ENCODE measurements at places on chromosomes 6 and 20. TPM values are rescaled to one million over a fixed set of nuclear protein-coding genes. Genes with fewer than 3 reads are reported as not detected.
A peak's percentile ranks its signal among the peaks of the same experiment; 100 is the strongest.

DNA sequence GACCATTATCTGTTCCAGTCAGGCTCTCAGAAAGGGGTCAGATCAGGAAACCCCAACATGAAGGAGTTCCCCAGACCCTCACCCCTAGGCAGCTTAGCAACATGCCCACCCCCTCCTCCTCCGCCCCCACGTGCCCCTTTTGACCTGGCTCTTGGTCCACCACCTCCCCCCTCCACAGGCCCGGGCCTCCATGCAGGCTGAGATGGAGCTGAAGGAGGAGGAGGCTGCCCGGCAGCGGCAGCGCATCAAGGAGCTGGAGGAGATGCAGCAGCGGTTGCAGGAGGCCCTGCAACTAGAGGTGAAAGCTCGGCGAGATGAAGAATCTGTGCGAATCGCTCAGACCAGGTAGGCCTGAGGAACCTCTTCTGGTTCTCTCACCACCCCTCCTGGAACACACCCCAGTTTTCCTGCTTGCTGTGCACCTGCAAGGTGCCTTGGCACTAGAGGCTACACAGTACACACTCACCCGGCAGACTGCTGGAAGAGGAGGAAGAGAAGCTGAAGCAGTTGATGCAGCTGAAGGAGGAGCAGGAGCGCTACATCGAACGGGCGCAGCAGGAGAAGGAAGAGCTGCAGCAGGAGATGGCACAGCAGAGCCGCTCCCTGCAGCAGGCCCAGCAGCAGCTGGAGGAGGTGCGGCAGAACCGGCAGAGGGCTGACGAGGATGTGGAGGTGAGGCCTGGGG lies 21.9 kb downstream of the DEF6 start:
- no peak for DNase-seq

GRCh38 chr6:151381722-151382121 lies 9.6 kb downstream of the ZBTB2 start:
- DNase-seq, result no peak

- DNase-seq, result no peak
Observed at GRCh38 chr6:169652896-169653295, 48.9 kb downstream of the WDR27 start.

DNA sequence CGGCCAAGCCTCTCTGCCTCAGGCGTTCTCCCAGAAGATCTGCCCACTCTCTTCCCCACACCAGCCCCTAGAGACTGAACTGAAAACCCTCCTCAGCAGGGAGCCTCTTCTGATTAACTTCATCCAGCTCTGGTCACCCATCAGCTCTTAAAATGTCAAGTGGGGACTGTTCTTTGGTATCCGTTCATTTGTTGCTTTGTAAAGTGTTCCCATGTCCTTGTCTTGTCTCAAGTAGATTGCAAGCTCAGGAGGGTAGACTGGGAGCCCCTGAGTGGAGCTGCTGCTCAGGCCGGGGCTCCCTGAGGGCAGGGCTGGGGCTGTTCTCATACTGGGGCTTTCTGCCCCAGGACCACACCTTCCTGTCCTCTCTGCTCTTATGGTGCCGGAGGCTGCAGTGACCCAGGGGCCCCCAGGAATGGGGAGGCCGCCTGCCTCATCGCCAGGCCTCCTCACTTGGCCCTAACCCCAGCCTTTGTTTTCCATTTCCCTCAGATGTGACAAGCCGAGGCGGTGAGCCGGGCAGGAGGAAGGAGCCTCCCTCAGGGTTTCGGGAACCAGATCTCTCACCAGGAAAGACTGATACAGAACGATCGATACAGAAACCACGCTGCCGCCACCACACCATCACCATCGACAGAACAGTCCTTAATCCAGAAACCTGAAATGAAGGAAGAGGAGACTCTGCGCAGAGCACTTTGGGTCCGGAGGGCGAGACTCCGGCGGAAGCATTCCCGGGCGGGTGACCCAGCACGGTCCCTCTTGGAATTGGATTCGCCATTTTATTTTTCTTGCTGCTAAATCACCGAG lies 14.2 kb downstream of the VEGFA start:
- DNase-seq, result no peak

- peak; percentile 22 for DNase-seq
Observed at GRCh38 chr6:70299456-70299855, 3.4 kb downstream of the COL9A1 start.

DNA sequence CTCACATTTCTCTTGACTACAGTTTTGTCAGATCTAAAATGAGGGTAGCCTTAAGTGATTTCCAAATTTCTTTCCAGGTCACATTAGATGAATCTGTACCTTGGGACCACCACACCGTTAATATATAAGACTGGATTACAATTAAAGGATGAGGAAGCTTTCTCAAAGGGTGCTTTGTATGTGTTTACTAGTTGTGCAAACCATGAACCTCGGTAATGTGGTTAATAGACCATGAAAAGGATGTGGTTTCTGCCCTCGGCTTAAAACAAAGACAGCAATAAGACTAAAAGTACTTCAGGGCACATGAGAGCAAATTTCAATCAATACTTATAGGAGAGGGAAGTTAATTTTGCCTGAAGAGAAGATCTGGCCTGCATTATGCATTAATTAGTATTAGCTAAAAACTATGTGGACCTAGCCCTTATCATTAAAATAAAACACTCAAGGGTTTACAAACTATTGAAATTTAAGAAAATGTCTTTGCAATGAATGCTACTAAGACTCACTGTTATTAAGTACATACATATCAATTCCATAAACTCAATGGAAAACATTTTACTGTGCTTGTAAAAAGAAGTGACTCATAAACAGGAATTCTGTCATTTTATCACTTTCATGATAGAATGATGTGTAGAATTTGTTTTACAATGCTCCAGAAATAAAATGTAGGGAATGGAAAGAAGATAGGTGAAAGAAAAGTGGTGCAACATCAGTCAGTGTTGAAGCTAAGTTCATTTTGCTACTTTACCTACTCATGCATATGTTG lies 936 bp upstream of the TMX4 start:
- peak; percentile 82 for DNase-seq

GRCh38 chr6:34084591-34085290 lies 61.1 kb downstream of the GRM4 start:
- no peak for DNase-seq

GRCh38 chr6:63690221-63690620 lies 54.6 kb downstream of the PHF3 start:
- DNase-seq, result no peak

- DNase-seq, result peak; percentile 34
Observed at GRCh38 chr6:89895276-89895874, 1.1 kb downstream of the GJA10 start.

- no peak for DNase-seq
Observed at GRCh38 chr6:111673532-111673931, 67.9 kb upstream of the TRAF3IP2 start.

DNA sequence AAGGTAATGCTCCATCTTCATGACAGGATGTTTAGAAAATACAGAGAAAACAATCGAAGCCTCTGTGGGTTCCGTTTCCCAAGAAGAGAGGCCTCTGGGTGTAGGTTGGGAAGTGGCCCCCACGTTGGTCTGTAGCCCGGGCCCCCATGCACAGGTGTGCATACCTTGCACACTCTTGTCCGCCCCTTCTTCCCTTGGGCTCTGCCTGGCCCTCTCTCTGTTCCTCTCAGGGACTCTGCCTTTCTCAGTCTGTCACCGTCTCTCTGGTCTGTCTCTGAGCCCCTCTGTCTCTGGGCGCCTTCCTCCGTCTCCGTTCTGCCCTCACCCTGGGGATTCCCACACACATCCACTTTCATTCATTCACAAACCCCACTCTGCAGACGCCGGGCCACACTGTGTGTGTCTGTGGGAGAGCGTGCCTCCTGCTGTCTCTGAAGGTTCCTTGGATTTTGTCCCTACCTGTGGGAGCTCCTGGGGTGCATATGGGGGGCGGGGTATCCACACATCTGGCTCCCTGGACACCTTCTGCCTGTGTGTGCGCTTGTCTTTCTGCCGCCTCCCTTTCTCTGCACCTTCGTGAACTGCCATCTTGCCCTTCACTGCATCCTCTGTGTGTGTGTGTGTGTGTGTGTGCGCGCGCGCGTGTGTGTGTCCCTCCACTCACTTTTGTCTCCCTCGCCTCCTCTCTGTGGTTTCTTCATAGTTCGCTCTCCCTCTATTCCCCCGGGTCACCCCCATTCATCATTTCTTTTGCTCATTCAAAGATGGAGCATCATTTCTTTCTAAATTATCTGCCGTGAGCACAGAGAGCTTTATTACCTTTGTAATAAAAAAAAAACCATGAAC lies 75.3 kb downstream of the SRC start:
- DNase-seq, result no peak

DNA sequence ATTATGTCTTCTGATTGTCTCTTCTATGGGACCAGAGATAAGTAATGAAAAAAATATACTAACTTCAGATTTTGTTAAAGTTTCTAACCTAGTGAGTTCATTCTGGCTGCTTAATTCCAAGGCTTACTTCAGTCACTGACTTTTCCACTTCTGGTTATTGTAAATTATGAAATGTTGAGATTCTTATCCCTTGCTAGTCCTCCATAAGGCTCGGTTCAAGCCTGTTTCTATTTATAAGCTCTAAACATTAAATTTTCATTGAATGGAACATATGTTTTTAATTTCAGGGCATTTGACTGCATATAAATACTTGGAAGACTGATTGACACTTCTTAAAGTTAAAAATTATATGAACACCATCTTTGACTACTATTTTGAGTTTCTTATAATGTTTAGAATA lies 23.6 kb upstream of the NKAIN2 start:
- DNase-seq, result no peak

DNA sequence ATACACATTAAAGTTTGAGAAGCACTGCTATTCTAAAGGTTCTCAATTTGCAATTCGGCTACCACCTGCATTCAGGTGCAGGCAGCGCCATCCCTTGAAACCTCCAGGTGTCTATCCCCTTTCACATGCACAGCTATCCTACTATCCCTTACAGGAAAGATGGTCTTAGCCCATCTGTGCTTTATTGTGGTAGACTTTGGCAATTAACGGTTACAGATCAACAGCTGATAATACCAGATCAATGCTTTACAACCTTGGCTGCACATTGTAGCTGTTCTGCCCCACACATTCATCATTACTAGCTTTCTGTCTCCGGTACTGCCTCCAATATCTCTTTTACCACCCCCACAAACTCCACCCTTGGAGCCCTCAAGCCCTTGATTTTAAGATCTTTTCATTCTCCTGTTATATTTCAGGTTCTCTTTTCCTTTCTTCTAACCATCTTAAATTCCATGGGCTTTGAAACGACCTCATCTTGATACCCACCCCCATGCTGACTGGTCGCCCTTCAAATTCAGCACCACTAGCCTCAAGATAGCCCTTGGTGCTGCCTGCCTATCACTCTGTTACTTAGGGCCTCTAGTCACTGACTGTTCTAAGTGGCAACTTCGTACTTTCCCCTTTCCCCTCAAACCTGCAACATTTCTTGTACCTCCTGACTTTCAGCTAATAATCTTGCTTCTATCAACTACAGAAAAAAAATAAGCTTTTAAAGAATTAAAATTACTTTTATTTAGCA lies 50.8 kb downstream of the SPTLC3 start:
- DNase-seq, result no peak

- DNase-seq, result no peak
Observed at GRCh38 chr6:75176076-75176582, 29.7 kb downstream of the COL12A1 start.

DNA sequence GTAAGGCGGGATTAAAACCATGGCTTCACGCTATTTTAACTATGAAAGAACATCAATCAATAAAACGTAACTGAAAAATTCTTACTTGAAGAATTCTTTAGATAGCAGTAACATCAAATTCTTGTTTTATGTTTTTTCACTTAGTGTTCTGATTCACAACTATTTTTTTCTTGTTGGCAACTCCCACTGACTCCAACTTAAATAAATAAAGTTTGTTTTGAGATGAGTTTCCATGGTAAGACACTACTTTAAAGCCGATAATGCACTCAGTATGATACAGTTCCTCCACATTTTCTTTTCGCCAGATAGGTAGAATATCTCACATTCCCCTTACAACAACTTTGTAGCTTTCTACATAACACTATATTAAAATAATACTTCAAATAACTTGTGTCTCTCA lies 33.1 kb upstream of the CNKSR3 start:
- no peak for DNase-seq

- peak; percentile 28 for DNase-seq
Observed at GRCh38 chr6:89148016-89148750, 2.3 kb downstream of the PM20D2 start.

DNA sequence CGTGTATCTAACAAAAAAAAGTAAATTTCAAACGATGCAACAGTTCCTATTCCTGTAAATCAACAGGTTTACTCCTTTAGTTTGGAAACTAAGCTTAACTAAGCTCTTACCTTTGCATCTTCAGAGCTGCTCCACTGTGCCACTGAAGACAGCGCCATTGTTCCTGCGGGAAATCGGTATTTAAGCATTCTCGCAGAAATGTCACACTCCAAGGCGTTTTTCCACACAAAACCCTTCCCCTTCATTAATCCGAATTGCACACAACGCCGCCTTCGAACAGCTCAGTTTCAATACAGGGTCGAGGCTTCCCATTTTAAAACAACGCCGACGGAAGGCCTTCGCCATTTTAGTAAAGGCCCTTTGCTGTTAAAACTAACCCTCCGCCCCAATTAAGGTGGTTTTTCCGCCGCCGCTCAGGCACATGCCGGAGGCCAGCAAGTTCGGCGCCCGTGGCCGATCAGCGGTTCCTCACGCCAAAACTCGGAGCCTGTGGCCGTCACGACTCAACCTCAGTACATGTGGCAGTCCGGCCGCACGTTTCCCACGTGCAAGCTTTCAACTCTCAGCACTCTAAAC lies 35.4 kb upstream of the SYNCRIP start:
- DNase-seq, result no peak

DNA sequence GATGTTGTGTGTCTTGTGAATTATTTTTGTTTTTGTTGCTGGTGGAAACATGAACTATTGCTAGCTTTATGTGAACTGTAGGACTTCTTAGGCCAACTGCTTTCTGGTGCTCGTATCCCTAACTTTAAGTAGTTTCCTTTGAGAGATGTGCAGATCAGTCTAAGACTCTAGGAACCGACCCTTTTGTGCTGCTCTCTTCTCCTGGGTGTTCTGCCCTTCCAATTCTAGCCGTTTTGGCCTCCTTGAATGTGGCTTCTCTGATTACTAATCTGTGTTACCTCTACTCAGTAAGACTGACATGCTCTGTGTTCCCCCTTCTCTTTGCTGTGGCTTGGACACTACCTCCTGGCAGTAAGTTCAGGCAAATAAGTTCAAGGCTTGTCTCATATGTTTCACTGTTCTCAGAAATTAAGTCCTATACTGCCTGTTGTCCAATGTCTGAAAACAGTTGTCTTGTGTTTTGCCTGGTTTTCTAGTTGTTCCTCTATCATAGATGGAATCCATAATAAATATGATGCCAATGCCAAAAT lies 58.0 kb downstream of the FOXO3 start:
- no peak for DNase-seq

Gene SPATS1
- not detected for total RNA-seq

Gene ELOVL2
- 7.1 TPM for total RNA-seq

Gene PPP1R16B
- total RNA-seq, result not detected

Gene GPR6
- total RNA-seq, result not detected

Gene C6orf132
- total RNA-seq, result 0.30 TPM

Gene CALHM5
- 1.6 TPM for total RNA-seq

Gene PTPRT
- not detected for total RNA-seq

Gene MTFR2
- 12.0 TPM for total RNA-seq

Gene DYNLT2
- total RNA-seq, result 0.76 TPM

All from M059J (cell line).